ENCODE measurements at places on chromosomes 2 and 18. TPM values are rescaled to one million over a fixed set of nuclear protein-coding genes. Genes with fewer than 3 reads are reported as not detected.
A peak's percentile ranks its signal among the peaks of the same experiment; 100 is the strongest.

DNA sequence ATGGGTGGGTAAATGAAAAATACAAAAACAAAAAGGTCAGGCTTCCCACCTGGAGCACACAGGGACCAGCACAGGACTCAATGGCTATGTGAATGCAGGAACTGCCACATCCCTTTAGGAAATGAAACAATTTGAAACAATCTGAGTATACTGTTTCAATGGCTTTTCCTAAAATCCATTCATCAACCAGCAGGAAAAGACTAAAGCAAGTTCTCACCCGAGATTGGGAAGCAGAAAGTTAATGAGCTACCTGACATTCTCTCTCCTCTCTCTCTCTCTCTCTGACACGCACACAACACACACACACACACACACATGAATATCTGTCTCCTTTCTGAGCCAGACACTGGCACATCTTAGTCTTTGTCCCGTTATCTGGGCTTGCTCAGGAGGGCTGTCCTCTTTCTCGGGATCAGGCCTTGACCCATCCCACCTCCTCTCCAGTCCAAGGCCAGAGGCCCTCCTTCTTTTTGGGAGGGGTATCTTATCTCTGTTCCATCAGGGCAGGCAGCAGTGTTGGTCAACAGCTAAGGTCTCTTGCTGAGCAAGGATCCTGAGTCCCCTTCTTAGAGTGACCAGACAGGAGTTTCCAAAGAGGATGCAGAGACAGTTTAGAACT lies 11.6 kb upstream of the LRRFIP1 start:
- H3K36me3 ChIP-seq: no peaks in the 10 kb centered on the region
- no peak overlapping the region for H3K4me3 ChIP-seq
- peaks cover 3% of the 10 kb centered on the region for H3K4me1 ChIP-seq
- H3K27ac ChIP-seq: peak overlapping the region; percentile 91
- H3K27me3 ChIP-seq: no peaks in the 10 kb centered on the region
- DNase-seq: no peak

- no peak overlapping the region for H3K27ac ChIP-seq
- no peaks in the 10 kb centered on the region for H3K36me3 ChIP-seq
- H3K4me3 ChIP-seq: no peak overlapping the region
- no peaks in the 10 kb centered on the region for H3K27me3 ChIP-seq
These were observed 1308.7 kb upstream of the FAM98A start for GRCh38 chr2:34907812-34908211.

GRCh38 chr2:66497431-66498288 lies 62.7 kb downstream of the MEIS1 start:
- H3K36me3 ChIP-seq: no peaks in the 10 kb centered on the region
- no peak for DNase-seq
- no peaks in the 10 kb centered on the region for H3K4me1 ChIP-seq
- H3K27me3 ChIP-seq: no peaks in the 10 kb centered on the region

DNA sequence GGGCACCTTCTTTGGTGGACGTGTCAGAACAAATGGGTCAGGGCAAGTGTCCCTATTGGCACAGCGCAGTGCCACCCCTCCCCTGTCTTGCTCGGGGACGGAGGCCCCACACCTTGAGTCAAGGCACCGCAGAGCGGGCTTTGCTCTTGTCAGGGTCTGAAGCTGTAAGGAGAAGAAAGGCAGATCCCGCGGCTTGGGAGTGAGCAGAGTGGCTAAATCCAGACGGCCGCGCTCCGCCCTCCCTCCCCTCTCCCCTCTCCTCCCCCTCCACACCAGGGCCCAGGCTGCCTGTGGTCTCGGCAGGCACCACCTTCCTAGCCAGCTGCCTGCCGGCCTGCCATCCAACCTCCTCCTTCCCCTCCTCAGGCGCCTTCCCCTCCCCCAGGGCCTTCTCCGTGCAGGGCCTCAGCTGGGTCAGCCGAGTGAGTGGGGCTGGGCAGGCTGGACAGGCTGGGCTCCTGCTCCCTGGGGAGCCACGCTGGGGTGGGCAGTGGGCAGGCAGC lies 25.8 kb downstream of the SPEG start:
- DNase-seq: no peak
- no peaks in the 10 kb centered on the region for H3K36me3 ChIP-seq
- peak overlapping the region; percentile 71 for H3K27ac ChIP-seq
- peaks cover 20% of the 10 kb centered on the region for H3K4me1 ChIP-seq
- H3K27me3 ChIP-seq: no peaks in the 10 kb centered on the region
- H3K4me3 ChIP-seq: peak overlapping the region; percentile 43

DNA sequence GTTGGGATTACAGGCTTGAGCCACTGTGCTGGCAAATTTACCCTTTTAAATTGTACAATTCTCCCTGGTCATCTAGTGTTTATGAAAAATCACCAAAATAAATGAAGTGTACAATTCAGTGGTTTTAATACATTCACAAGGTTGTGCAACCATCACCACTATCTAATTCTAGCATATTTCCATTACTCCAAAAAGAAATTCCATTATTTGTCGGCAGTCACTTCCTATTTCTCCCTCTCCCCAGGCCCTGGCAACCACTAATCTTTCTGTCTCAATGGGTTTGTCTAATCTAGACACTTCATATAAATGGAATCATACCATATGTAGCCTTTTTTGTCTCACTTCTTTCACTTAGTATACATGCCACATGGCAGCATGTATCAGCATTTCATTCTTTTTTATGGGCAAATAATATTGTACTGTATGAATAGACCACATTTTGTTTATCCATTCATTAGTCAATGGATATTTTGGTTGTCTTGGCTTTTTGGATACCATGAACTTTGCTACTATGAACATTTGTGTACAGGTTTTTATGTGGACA lies 12.6 kb upstream of the POLE4 start:
- H3K4me1 ChIP-seq: no peaks in the 10 kb centered on the region

The UGT1A4 gene
- not detected for total RNA-seq

The MATN3 gene
- total RNA-seq: 2.9 TPM

The TMEM37 gene
- 9.4 TPM for total RNA-seq

The CAD gene
- 33.4 TPM for total RNA-seq
